ENCODE measurements at places on chromosomes 7 and 10.

DNA sequence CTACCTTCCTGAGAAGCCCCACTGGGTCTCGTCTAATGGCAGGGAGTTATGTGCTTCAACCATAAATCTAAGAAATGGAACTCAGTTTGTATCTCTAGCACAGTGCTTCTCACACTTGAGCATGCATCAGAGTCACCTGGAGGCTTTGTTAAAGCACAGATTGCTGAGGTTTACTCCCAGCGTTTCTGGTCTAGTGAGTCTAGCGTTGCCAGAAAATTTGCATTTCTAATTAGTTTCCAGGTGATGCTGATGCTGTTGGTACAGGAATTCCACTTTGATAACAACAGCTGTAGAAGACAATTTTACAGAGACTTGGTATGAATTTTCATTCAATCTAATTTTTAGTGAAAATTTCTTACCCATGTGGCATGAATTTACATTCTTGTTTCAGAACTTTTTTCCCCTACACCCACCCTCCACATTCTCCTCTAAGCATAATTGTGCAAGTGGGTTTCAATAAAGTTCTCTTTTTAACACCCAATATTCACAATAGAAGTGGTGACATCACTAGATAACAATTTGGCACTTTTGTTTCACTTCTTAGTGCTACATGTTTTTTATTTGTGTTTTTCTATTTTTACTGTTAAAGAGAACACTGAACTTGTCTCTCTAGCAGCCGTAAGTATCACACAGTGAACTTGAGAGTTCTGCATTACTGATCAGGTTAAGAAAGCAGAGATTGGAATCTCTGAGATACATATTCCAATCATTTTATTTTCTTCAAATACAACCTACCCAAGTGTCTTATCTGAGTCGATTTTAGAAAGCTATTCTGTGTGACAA is 48.4 kb upstream of the BET1 start:
- no peak for DNase-seq

DNA sequence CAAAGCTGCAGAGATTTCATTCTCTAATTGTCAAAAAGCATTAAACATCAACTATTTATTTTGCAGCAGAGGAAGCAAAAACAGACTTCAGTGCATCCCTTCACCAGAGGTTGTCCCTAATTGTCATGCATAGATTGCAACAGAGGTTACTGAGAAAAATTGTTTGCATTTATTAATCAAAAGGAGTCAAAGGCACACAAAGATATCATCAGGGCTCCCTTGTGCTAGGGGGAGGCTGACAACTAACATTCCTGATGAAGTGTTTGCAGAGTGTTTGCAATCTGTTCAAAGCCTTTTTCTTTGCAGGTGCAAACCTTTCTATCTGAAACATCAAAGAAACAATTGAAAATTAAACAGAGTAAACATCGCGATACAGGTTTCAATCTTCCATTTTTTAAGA is 227.5 kb downstream of the TEX36 start:
- no peak for DNase-seq

- DNase-seq, result no peak
Measured at GRCh38 chr10:103367379-103367781, 396 bp upstream of the TAF5 start.

- no peak for DNase-seq
Measured at GRCh38 chr10:77377678-77378352, 259.8 kb downstream of the KCNMA1 start.

DNA sequence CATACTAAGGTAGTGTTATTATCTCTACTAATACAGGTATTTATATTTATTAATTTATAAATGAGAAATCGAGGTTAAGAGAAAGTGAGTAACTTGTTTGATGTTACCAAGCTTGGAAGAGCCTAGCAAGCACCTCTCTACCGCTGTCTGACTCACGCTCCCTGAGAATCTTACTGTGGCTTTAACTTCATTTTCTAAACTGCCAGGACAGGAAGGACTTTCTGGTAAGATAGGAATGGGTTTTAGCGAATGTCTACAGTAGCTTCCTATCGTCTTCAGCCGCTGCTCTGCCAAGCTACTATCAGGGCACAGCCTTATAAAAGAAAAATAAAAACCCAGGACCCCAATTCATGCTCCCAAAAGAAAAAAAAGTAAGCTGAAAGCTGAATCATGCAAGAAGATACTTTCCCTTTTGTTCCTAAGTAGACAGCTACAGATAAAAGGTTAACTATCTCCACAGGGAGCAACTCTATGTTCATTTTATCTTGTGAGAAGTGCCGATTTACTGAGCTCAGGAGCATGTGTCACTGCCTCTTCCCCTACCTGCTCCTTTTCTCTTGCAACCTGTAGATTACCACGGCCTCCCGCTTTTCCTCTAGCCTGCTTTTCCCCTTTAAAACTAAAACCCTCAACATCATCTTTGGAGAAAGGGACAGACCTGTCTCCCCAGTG is 60.2 kb downstream of the THNSL1 start:
- DNase-seq, result no peak

All from activated naive CD4-positive, alpha-beta T cell treated with anti-CD3 and anti-CD28 coated beads, Interleukin-2, amount 50 U/mL, for 16 hours (primary cell).